Parietal lobe (tissue), 2 donors: ENCODE measurements at places on chromosomes 11 and 22. TPM values are rescaled to one million over a fixed set of nuclear protein-coding genes. Genes with fewer than 3 reads are reported as not detected.

Gene TIMP3
- 9.4 TPM for total RNA-seq

Gene SMTNL1
- not detected for total RNA-seq

Gene PARVA
- 5.0 TPM for total RNA-seq

Gene FUT4
- total RNA-seq: 9.7 TPM

Gene AMBRA1
- 41.6 TPM for total RNA-seq

Gene TENM4
- total RNA-seq: 192 TPM

Gene SMC1B
- total RNA-seq: not detected

Gene ART5
- total RNA-seq: not detected
